ENCODE measurements at places on chromosomes 5 and 9. TPM values are rescaled to one million over a fixed set of nuclear protein-coding genes. Genes with fewer than 3 reads are reported as not detected.

Gene LRRC19
- not detected for total RNA-seq

- no peak for DNase-seq
Measured at GRCh38 chr9:100397529-100398266, 29.2 kb upstream of the MSANTD3 start.

DNA sequence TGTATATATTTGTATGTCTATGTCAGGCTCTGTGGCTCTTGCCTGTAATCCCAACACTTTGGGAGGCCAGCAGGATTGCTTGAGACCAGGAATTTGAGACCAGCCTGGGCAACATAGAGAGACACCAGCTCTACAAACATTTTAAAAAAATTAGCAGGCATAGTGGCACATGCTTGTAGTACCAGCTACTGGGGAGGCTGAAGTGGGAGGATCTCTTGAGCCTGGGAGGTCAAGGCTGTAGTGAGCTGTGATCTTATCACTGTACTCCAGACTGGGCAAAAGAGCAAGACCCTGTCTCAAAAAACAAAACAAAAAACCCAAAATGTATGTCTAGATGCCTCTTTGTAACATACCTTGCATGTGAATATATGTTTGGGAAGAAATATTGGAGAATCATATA lies 15.8 kb downstream of the ARRDC3 start:
- DNase-seq = no peak

- DNase-seq = no peak
Measured at GRCh38 chr9:94167376-94167890, 83.2 kb downstream of the PTPDC1 start.

Gene EIF4EBP3
- 38.1 TPM for total RNA-seq

DNA sequence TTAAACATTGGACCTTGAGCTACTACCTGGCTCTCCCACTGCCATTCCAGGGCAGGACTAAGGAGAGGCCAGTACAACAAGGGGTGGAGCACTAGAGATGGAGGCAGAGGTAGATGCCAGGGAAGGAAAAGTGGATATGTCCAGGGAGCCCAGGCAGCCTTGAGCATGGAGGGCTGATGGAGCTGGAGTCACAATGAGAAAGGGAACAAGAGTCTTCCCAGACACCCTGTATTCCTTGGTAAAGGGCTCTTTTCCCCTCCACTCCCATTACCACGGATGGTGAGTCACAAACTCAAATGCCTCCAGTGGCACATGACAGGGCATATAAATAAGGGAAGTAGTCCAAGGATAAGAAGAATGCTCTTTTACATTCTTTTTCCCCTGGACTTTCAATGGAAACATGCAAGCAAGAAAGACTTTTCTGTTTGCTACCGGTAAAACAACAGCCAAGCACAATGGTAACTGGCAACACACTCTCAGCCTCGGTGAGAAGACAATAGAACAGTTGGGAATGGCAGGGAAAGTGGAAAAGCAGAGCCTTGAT lies 16.7 kb downstream of the ERAP1 start:
- DNase-seq = no peak

DNA sequence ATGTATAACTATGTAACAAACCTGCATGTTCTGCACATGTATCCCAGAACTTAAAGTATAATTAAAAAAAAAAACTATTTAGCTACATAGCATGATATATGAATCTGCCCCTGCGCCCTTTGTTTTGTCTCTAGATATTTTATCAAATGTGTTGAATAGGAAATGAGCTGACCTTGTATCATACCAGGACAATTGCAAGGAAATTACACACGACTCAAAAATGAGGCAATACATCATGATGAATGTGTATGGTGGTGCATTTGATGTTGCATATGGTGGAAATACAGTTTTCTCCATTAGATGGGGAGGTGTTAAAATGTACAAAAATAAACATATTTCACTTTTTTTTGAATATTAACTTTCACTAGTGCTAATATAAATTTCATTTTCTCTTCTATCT lies 28.6 kb upstream of the CEP78 start:
- DNase-seq = no peak

Data from breast epithelium (tissue), 4 donors.